RCC 7860 (cell line): ENCODE measurements at places on chromosomes 12 and 14.

- DNase-seq: peak; percentile 4
These were observed 259.1 kb downstream of the PCNX1 start for GRCh38 chr14:71166180-71166837.

DNA sequence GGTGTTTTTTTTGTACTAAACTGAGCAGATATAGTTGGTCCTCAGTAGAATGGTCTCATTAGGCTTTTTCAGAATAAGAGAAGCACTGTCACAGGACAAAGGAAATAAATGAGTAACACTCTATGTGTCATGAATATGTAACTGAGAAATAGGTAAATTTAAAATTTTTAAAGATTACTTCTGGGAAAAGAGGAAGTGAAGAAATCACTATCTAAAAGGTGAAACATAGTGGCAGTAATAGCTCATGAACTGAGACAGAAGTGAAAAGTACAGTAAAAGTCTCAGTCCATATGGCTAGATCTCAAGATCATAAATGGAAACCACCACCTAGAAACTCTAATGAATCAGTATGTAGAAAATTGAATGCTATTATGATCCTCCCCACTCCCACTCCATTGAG, 89.3 kb upstream of the TTC7B start:
- no peak for DNase-seq

DNA sequence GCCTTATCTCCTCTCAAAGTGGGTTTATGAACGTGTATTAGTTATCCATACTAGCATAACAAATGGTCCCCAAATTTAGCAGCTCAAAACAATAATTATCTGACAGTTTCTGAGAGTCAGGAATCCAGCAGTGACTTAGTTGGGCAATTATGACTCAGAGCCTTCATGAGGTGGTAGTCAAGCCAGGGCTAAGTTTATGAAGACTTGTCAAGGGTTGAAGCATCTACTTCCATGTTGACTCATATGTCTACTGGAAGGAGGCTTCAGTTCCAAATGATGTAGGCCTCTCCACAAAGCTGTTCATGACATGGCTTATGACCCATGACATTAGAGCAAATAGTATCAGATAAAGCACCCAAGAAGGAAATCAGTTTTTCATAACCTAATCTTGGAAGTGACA, 73.2 kb downstream of the IPO8 start:
- peak; percentile 59 for DNase-seq

- no peak for DNase-seq
These were observed 225.6 kb downstream of the GXYLT1 start for GRCh38 chr12:41919048-41919447.

DNA sequence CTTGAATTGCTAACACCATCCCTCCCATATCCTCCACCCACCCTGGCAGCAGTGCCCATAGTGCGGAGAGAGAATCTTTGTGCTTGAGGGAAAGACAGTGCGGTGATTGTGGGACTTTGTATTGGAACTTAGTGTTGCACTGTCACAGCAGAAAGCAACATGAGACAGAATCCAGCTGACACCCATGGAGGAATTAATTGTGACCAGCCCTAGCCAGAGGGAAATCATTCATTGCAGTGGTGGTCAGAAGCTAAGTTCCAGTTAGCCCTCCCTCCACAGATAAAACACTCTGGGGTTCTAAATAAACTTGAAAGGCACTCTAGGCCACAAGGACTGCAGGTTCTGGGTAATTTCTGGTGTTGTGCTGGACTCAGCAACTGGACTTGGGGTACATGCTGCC, 1002.6 kb downstream of the TMTC2 start:
- no peak for DNase-seq

DNA sequence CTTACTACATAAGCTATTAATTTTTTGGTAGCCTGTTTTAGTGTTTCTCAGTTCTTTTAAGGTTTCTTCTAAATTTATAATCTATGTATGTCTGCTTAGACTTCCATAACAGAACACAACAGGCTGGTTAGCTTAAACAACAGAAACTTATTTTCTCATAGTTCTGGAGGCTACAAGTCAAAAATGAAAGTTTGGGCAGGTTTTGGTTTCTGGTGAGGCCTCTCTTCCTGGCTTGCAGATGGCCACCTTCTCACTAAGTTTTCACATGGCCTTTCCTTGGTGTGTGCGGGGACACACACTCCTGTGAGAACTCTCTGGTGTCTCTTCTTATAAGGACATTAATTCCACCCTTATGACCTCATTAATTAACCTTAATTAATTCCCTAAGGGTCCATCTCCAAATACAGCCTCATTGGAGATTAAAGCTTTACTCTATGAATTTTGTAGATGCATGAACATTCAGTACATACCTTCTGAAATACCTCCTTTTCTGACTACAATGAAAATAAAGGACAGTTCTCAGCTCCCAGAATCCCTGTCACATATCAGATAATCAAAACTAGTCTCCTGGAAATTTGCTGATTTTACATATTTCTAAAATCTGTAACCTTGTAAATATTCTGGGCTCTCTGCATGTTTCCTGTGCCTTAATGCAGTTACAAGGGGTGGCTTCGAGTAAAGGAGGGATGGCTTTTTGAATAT, 23.2 kb upstream of the BMAL2 start:
- no peak for DNase-seq

DNA sequence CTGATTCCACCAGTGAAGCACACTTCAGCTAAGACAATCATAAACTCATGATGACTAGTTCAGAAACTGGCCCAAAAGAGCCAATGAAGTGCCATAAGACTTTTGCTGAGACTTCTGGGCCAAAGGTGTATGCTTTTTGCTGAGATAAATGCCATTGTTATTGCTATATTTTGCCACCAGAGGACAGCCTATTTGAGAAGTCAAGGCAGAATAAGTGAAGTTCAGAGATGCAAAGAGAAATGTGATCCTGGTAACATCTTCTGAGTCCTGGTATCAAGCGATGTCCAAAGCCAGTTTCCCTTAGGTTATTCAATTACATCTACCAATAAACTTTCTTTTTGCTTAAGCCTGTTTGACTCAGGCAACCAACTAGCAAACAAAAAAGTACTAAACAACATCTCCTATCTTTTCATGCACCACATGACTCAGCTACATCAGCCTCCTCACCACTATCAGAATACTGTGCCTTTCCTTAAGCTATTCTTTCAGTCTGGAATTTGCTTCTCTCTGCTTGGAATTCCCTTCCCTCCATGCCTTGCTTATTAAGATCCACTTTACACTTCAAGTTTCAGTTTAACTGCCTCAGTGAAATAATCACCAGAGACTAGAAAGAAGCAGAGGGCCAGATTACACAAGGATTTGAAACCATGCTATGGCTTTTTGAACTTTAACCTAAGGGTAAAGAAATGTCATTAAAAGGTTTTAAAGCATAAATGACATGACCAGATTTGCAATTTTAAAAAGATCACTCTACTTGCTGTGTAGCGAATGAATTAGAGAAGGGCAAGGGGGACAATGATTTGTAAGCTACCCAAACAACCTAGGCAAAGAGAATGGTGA, 14.0 kb downstream of the CRY1 start:
- no peak for DNase-seq

- DNase-seq: peak; percentile 22
These were observed at the start of gene PYGL for GRCh38 chr14:50943943-50944646. TSS of gene PYGL (minus strand) at chr14:50944483. CDS start at chr14:50944403, 80 bp downstream.

GRCh38 chr12:3933074-3933818, 60.0 kb upstream of the PARP11 start:
- no peak for DNase-seq

DNA sequence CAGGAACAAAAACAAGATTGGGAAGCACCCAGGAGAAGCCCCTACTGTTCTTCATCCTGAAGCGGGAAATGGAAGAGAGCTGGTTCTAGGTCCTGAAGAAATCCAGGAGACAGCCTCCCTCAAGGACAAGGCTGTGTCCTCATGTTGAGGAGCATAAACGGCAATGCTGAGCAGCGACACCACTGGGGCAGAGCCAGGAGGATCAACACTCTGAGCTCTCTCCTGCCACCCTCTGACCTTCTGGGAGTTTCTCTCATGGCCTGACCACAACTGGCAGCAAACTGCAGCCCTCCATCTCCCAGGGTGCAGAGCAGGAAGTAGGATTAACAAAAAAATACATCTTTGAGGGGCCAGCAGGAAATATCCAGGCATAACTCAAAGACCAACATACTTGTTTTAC, 1292.2 kb upstream of the TMEM132C start:
- DNase-seq: no peak

GRCh38 chr14:104585966-104586697, 6.6 kb downstream of the C14orf180 start:
- no peak for DNase-seq

DNA sequence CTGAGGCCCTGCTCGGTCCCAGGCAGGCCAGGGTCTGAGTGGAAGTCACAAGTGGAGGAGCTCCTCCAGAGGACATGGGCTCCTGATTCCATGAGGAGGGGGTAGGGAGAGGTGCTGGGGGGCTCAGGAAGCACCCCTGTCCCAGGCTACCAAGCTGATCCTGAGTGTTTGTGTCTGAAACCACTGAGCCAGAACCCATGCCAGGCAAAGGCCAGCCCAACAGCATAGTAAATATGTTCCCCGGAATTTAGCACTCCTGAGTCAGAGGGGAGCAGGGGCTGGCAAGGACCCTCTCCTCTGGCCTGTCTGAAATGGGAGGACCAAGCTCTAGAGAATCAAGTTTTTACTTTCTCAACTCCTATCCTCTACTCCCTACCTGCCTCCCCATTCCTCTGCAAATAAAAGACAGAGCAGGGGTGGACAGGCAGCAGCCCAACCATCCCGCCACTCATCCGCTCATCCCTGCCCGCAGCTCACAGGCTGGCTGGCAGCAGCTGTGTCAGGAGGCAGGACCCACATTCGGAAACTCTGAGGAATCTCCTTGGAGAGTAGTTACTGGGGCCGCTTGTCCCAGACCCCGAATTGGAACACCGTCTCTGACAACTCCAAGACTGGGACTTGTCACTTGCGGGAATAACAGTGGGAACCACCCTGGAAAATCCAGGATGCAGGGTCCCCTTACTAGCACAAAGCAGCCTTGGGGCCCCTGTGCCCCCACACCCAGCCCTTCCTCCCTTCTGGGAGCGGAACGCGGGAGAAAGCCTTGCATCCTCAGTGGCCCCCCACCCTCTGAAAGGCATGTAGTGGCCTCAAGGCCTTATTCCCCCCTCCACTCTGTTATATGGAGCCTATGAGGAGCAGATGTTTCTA, 102.5 kb downstream of the ZFP36L1 start:
- DNase-seq: no peak

- peak; percentile 3 for DNase-seq
These were observed 820.3 kb downstream of the TMEM121 start for GRCh38 chr14:106346534-106347290.

DNA sequence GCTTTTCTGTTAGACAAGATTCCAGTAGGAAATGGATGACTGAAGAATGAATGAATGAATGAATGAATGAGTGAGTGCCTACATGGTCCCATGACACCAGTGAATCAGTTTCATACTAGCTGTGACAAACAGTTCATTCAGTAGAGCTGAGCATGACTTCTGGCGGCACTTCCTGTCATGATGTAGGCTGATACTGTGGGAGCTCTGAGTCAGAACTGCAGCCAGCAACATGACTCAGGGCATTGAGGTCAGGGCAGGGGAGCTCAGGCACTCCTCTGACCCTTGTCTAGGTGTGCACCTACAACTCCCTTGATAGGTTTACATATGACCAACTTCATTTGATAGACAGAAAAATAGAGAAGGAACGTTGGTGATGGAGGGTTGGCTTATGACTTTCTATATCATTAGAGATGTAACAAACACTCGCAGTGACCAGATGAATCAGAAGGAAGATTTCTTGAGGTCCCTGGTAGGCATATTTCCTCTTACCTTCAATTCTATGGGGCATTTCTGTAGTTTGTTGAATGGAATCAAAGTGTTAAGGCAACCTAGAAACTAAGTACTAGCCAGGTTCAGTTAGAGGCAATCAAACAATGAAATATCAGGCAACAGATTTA, 139.3 kb upstream of the ARHGAP5 start:
- DNase-seq: peak; percentile 91

DNA sequence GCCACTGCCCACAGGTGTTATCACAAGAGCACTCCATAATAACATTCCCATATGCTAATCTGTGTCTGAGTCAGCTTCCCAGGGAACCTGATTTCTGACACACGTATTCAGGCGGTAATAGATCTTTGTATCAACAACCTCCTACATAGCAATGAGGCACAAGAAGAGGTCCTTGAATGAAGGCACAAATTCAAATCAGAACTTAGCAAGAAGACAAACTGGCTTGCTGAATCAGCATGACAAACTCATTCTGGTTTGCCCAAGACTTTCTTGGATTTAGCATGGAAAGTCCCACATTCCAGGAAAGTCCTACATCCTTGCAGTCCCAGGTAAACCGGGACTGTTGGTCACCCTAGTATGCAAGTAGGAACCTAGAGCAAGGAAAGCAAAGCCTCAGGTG, 33.9 kb upstream of the RNU6-7 start:
- peak; percentile 48 for DNase-seq

DNA sequence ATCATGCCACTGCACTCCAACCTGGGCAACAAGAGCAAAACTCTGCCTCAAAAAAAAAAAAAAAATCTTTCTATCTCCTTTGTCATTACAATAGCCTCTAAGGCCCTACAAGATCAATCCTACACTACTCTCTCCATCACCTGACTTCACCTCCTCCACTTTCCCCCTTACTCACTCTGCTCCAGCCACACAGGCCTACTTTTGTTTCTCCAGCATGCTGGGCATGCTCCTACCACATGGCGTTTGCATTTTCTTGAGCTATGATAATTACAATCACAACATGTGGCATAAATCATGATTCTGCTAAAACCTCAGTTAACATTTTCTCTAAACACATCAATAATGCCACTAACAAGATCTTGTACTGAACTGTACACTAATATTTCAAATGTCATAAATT, 7.8 kb downstream of the PPP1R13B start:
- DNase-seq: no peak

DNA sequence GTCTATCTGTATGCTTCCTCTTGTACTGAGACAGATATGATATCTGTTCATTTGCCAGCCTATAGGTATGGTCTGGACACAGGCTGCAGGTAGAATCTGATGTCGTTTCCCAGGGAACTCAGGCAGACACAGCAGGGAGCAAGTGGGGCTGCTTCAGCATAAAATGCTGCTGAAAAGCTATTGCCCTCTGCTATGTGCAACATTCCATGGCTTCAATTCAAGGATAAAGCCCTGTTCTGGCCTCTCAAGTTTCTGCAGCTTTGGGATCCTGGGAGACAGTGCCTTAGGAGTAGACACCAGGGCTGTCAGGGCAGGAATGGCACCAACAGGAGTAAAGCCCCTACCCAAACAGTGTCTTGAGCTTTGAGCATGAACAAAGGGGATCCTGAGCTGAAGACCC, 173.5 kb downstream of the SLC41A2 start:
- no peak for DNase-seq

GRCh38 chr12:50055831-50056638, 1.4 kb upstream of the ASIC1 start:
- DNase-seq: peak; percentile 5

GRCh38 chr14:53127832-53128231, 25.3 kb downstream of the DDHD1 start:
- DNase-seq: no peak

GRCh38 chr14:55130196-55130550, 1.1 kb downstream of the LGALS3 start:
- no peak for DNase-seq

DNA sequence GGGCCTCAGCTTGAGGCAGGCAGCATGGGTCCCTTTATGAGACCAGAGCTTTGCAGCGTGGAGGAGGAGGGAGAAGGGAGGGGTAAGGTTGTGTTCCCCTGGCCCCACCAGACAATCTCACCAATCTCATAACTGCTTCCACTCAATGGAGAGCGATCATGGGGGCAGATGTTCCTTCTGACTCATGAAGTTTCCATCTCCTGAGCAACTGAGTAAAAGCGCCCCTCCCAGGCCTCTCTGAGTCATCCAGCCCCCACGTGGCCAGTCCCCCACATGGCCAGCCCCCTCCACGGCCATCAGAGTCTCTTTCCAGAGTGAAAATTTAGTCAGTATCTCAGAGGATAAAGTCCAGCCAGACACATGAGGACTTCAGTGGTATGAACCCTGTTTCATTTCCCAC, 39.2 kb upstream of the PLXNC1 start:
- DNase-seq: no peak
